ENCODE measurements at places on chromosomes 11 and 22. TPM values are rescaled to one million over a fixed set of nuclear protein-coding genes. Genes with fewer than 3 reads are reported as not detected.

OR10D3 gene
- not detected for total RNA-seq

EFCAB6 gene
- total RNA-seq = 0.64 TPM

POU2AF2 gene
- not detected for total RNA-seq

MARK2 gene
- total RNA-seq = 34.5 TPM

GLYAT gene
- total RNA-seq = not detected

OR52N4 gene
- 0.22 TPM for total RNA-seq

CCDC116 gene
- 0.48 TPM for total RNA-seq

NLRP14 gene
- not detected for total RNA-seq

PATE2 gene
- total RNA-seq = not detected

MMP7 gene
- not detected for total RNA-seq

NCF4 gene
- 6.8 TPM for total RNA-seq

RASSF10 gene
- not detected for total RNA-seq

DTX4 gene
- 0.38 TPM for total RNA-seq

OR5L2 gene
- total RNA-seq = not detected

BTBD18 gene
- not detected for total RNA-seq

LMO2 gene
- 0.53 TPM for total RNA-seq

DGCR6 gene
- 1.2 TPM for total RNA-seq

All from CD8-positive, alpha-beta memory T cell (primary cell).